M059J (cell line): ENCODE measurements at places on chromosomes 5 and 9.
A peak's percentile ranks its signal among the peaks of the same experiment; 100 is the strongest.

GRCh38 chr5:138611678-138612218 is 36.5 kb upstream of the HSPA9 start:
- DNase-seq: no peak

- no peak for DNase-seq
Measured at GRCh38 chr9:13807118-13807517, 506.8 kb downstream of the NFIB start.

GRCh38 chr5:117143406-117143805 is 568.8 kb upstream of the SEMA6A start:
- DNase-seq: no peak

GRCh38 chr5:87002485-87002884 is 265.2 kb upstream of the RASA1 start:
- no peak for DNase-seq

DNA sequence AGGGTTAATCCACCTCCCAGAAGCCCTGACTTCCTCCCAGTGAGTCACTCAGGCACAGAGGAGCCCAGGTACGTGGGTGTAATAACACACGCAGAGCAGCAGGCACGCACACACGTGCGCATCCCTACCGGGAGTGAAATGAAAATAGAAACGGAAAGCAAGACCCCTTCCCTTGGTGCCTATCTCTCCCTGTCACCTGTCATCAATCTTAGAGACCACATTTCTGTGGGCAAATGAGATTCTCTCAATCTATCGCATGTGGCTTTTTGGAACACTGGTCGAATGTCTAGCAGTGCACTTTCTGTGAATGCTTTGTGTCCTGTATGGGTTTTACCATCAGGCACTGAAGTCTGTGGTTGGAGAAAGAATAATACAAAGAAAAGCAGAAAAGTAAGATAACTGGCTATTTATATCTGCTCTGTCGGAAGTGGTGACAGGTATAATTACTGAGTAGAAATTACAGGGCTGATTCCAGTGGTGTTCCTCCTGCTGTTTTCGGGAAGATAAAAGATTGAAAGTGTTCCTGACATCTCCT is 137.7 kb upstream of the GRIA1 start:
- DNase-seq: peak; percentile 60

- DNase-seq: no peak
Measured at GRCh38 chr9:7974335-7974960, 174.9 kb upstream of the DMAC1 start.

DNA sequence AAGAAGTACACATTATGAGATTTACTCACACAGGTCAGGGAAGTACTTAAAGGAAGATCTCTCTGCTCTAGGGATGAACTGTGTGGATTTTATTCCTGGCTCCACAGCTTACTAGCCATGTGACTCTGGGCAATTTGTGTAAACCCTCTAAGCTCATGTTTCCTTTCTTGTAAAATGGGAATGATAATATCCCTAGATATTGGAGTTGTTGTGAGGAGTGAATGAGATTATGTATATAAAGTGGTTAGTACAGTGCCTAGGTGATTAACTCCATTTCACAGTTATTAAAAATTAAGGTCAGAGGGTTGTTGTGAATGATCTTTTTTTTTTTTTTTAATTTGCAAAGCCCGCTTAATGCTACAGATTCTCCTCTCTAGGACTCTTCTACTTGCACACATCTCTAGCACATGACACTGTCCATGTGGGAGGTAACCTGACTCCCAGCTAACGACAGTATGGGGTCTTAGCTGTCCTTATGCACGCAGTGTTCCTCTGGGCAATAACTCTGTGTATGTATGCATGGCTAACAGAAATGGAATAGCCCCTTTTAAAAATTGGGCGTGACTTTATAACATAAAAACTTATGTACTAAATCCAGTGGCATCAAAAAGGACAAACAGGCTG is 23.9 kb upstream of the MYOT start:
- DNase-seq: no peak

DNA sequence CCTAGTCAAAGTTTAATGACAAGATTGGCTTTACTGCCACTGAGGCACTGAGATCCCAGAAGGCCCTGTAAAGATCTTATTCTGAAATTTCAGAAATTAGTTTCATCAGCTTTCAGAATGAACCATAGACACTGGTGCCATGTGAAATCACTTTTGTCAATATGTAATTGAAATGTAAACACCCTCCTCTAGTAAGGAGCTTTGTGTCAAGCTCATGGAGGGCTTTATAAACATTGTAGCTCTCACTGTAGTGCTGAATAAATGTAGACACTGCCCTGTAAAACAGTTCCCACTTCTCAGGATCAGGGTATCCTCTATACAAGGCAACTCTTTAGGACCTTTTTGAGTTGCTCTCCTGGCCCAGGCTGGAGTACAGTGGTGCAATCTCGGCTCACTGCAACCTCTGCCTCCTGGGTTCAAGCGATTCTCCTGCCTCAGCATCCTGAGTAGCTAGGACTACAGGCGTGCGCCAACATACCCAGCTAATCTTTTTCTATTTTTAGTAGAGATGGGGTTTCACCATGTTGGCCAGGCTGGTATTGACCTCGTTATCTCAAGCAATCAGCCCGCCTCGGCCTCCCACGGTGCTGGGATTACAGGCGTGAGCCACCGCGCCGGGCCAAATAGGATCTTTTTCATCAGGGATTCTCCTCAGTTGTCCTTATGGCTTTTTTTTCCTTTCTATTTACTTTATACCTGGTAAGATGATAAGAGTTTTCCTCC is 1823.9 kb upstream of the CDH9 start:
- no peak for DNase-seq

DNA sequence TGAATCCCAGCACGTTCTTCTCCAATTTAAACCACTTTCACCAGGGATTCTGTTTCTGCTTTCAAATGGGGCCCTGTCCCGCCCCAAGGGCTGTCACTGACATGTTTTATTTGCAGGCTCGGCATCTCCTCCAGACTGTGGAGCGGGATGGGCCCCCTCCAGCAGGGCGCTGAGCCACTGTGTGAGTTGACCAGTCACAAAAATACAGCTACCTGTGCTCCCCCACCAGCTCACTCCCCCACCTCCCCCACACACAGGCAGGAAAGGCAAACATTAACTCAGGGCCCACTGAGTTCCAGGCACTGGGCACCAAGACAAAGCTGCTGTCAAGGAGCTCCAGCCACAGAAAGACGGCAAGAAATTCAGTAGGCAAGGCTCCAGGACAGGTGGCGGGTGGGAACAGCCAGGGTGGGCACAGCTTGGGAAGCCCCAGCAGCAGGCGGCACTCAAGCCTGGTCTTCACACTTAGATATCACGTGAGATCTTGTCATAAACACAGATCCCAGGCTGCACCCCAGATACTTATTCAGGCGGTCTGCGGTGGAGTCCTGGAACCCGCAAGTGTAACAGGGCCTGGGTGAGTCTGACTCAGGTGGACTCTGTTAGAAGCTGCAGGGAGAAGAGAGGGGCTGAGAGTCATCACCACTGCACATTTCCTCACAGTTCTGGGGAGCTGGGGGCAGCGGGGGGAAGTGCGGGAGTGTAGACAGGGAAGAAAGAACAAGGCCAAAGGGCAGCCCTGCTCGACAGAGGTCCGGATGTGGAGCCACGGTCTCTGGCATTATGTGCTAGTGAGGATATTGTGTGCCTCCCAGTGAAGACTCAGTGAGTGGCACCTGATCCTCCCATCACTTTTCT is 44.7 kb downstream of the OR2V1 start:
- peak; percentile 27 for DNase-seq

- DNase-seq: no peak
Measured at GRCh38 chr9:31236344-31236743, 1148.1 kb upstream of the ACO1 start.

- no peak for DNase-seq
Measured at GRCh38 chr5:17680737-17681136, 46.5 kb downstream of the TAF11L14 start.

- DNase-seq: peak; percentile 54
Measured at GRCh38 chr9:127943731-127944144, 6.1 kb upstream of the DPM2 start.
